H1 (cell line): ENCODE measurements at places on chromosomes 3 and 15. TPM values are rescaled to one million over a fixed set of nuclear protein-coding genes. Genes with fewer than 3 reads are reported as not detected.

P2RY14 gene
- not detected in 2 replicates for polyA plus RNA-seq

CIB1 gene
- polyA plus RNA-seq = 50.4 and 63.5 TPM in 2 replicates

LIPH gene
- 0.06 and 0.08 TPM in 2 replicates for polyA plus RNA-seq

KBTBD12 gene
- 0.20 and 0.33 TPM in 2 replicates for polyA plus RNA-seq

MYRIP gene
- polyA plus RNA-seq = 0.54 and 0.91 TPM in 2 replicates

ISL2 gene
- polyA plus RNA-seq = 0.32 and 0.82 TPM in 2 replicates

GRCh38 chr3:40045051-40045450 lies 235.6 kb downstream of the MYRIP start:
- no peaks in the 10 kb centered on the region for H3K36me3 ChIP-seq
- DNase-seq = no peak
- H3K27me3 ChIP-seq = no peaks in the 10 kb centered on the region
- no peak overlapping the region for H3K4me3 ChIP-seq
- H3K4me1 ChIP-seq = no peaks in the 10 kb centered on the region; the same call in 1 of the 2 replicates
- H3K27ac ChIP-seq = no peak overlapping the region

- DNase-seq = no peak
- no peaks in the 10 kb centered on the region for H3K36me3 ChIP-seq
- no peak overlapping the region for H3K4me3 ChIP-seq
- H3K4me1 ChIP-seq = no peaks in the 10 kb centered on the region
- no peaks in the 10 kb centered on the region for H3K27me3 ChIP-seq
- H3K27ac ChIP-seq = no peak overlapping the region
These were observed 1227.6 kb upstream of the EPHA6 start for GRCh38 chr3:95586754-95587153.

- no peaks in the 10 kb centered on the region for H3K36me3 ChIP-seq
- no peak overlapping the region for H3K4me3 ChIP-seq
- H3K27ac ChIP-seq = no peak overlapping the region
- no peaks in the 10 kb centered on the region for H3K27me3 ChIP-seq
These were observed 161.4 kb downstream of the RAB11A start for GRCh38 chr15:66030650-66031049.

DNA sequence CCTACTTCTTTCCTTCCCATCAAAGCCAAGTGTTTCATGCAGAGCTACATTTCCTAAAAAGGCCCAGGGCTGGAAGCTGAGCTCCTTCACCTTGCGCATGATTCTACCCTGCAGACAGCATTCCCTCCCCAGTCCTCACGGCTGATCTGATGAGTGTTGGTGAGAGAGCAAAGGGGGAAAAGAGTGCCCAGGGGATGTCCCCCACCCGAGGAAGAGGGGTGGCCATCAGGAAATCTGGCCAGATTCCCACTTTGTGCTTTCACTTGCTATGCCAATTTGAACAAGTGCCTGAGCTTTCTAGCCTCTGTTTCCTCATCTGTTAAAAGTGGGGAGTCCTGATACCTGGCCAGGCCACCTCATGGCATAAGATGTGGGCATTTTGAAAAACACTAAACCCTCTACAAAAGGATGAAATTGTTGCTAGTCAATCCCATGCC lies 231.0 kb upstream of the TLE3 start:
- no peaks in the 10 kb centered on the region for H3K36me3 ChIP-seq
- no peak overlapping the region for H3K27ac ChIP-seq
- no peaks in the 10 kb centered on the region for H3K27me3 ChIP-seq

GRCh38 chr3:11084098-11084497 lies 70.2 kb upstream of the HRH1 start:
- H3K27ac ChIP-seq = no peak overlapping the region
- no peak for DNase-seq
- no peaks in the 10 kb centered on the region for H3K27me3 ChIP-seq
- no peaks in the 10 kb centered on the region for H3K36me3 ChIP-seq
- no peak overlapping the region for H3K4me3 ChIP-seq

DNA sequence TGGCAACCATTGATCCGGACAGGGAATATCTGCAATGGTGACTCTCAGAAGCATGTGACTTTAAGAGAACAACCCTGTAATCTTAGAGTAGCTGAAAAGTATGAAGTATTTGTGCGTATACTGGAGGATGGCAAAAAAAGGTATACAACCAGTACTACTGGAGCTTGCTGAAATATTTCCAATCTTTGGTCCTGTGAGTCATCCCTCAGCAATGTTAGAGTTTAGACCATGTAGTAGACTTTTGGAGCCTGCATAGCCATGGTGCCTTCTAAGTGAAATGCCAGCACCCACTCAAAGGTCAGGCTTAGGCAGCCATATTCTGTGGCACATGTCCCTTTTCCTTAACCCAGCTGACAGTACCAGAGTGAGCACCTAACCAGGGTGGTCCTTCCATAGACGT lies 429.4 kb downstream of the NTRK3 start:
- H3K27me3 ChIP-seq = no peaks in the 10 kb centered on the region; the same call in 1 of the 2 replicates
- no peak overlapping the region for H3K4me3 ChIP-seq
- H3K27ac ChIP-seq = no peak overlapping the region
- no peak for DNase-seq
- no peaks in the 10 kb centered on the region for H3K4me1 ChIP-seq

- no peak for DNase-seq
- H3K27ac ChIP-seq = no peak overlapping the region
- no peaks in the 10 kb centered on the region for H3K36me3 ChIP-seq
- no peaks in the 10 kb centered on the region for H3K27me3 ChIP-seq
These were observed 631.1 kb upstream of the CFAP20DC start for GRCh38 chr3:59680919-59681318.

- H3K27ac ChIP-seq = no peak overlapping the region
- H3K27me3 ChIP-seq = no peaks in the 10 kb centered on the region
- H3K36me3 ChIP-seq = no peaks in the 10 kb centered on the region
- peak overlapping the region; percentile 60 for H3K4me3 ChIP-seq
- H3K4me1 ChIP-seq = peaks cover 7% of the 10 kb centered on the region
- no peak for DNase-seq
These were observed 25.5 kb upstream of the CSPG4 start for GRCh38 chr15:75738014-75738646.

GRCh38 chr3:174147798-174148197 lies 711.3 kb upstream of the NAALADL2 start:
- no peaks in the 10 kb centered on the region for H3K36me3 ChIP-seq
- no peak overlapping the region for H3K4me3 ChIP-seq
- no peak overlapping the region for H3K27ac ChIP-seq
- no peaks in the 10 kb centered on the region for H3K4me1 ChIP-seq
- no peak for DNase-seq

DNA sequence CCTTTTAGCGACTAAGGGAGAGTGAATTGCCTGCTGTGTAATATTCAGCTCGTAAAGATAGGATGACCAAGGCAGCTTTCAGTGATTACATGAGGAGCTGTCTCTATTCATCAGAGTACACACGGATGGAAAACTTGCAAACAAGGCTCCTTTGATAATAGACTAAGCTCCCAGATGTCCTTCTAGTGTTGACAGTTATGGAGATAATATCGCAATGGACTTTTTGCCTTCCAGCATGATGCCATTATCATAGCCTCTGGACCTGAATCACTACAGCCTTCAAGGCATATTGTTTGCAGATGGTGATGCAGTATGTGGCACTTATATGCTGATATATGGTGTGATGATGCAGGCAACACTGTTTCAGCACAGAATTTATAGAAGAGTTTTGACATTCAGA lies 93.9 kb downstream of the ECT2 start:
- no peak for DNase-seq
- no peaks in the 10 kb centered on the region for H3K4me1 ChIP-seq
- no peak overlapping the region for H3K27ac ChIP-seq
- no peaks in the 10 kb centered on the region for H3K27me3 ChIP-seq

DNA sequence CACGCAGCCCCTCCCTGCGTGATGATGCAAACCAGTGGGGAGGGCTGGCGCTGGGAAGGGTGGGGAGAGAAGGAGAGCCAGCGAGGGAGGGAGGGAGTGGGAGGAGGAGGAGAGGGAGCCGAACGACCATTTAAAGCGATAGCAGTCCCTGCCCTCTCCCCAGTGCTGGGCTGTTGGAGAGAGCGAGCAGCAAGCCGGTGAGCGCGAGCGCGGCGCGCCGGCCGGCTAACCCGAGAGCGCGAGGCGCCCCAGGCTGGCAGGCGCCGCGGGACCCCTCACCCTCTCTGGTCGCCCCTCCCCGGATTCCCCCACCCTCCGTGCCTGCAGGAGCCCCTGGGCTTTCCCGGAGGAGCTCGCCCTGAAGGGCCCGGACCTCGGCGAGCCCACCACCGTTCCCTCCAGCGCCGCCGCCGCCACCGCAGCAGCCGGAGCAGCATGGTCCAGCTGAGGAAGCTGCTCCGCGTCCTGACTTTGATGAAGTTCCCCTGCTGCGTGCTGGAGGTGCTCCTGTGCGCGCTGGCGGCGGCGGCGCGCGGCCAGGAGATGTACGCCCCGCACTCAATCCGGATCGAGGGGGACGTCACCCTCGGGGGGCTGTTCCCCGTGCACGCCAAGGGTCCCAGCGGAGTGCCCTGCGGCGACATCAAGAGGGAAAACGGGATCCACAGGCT lies at the start of gene GRM7:
Gene GRM7, plus strand, starts transcription at position 162 of the 671 bp plus-strand sequence.
- DNase-seq = peak; percentile 79
- peak within 1 kb of the TSS; percentile 35 for H3K4me3 ChIP-seq
- H3K27ac ChIP-seq = no peak within 1 kb of the TSS
- peaks cover 58% of the 10 kb centered on the region for H3K27me3 ChIP-seq
- no peaks in the 10 kb centered on the region for H3K4me1 ChIP-seq

DNA sequence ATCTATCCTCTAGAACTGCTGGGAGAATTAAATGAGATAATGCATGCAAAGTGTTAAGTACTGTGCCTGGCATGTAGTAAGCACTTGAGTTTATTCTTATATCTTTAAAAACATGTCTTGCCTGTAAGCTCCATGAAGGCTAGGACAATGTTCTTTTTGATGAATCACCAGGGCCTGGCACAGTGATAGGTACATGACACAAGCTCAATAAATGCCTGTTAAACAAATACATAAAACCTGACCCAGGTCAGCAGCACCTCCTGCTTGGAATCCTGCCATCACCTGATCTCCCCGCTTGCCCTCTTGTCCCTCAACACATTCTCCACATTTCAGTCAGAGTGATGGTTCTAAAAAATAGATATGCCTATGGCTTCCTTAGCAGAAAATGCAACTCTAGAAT lies 186.8 kb downstream of the CHST2 start:
- H3K27ac ChIP-seq = no peak overlapping the region
- H3K27me3 ChIP-seq = no peaks in the 10 kb centered on the region
- no peaks in the 10 kb centered on the region for H3K4me1 ChIP-seq

DNA sequence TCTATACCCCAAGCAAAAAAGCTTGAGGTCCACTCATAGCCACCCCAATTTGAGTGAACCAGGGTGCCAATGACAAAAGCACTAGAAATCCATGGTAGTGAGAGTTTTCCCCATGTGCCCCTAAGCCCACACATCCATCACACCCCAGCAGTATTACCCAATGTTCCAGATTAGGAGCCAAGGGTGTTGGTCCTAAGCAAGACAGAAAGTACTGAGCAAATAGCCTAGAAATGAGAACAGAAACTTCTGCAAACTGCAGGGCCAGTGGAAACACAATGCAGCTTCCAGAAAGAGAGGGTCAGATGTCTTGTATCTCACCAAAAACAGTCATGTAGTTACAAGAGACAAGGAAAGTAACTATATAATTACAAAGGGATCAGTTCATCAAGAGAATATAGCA lies 10.9 kb upstream of the OXTR start:
- peaks cover 11% of the 10 kb centered on the region for H3K4me1 ChIP-seq
- DNase-seq = no peak
- H3K4me3 ChIP-seq = no peak overlapping the region
- H3K27me3 ChIP-seq = no peaks in the 10 kb centered on the region

GRCh38 chr15:92166029-92166428 lies 227.7 kb upstream of the ST8SIA2 start:
- no peak overlapping the region for H3K4me3 ChIP-seq
- H3K36me3 ChIP-seq = no peaks in the 10 kb centered on the region
- H3K27me3 ChIP-seq = no peaks in the 10 kb centered on the region
- DNase-seq = no peak
- H3K4me1 ChIP-seq = peaks cover 17% of the 10 kb centered on the region

DNA sequence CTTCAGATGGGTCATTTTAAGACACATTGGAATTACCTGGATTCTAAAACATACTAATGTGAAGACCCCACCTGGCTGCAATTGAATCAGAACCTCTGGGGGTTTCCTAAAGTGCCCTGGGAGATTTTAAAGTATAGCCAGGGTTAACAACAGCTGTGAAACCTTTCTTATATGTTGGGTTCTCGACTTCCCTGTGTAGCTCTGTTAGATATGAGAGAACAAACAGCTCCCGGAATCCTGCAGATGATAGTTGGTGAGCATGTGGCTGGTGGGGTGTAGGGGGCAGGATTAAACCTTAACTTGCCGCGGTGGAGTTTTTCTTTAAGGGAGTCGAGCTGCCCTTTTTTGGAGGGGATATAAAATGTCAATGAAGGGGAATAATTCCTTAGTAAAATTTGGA lies 12.1 kb downstream of the PLCL2 start:
- no peaks in the 10 kb centered on the region for H3K36me3 ChIP-seq
- H3K4me3 ChIP-seq = no peak overlapping the region
- no peak overlapping the region for H3K27ac ChIP-seq
- DNase-seq = no peak
- no peaks in the 10 kb centered on the region for H3K27me3 ChIP-seq
- no peaks in the 10 kb centered on the region for H3K4me1 ChIP-seq

- no peak overlapping the region for H3K4me3 ChIP-seq
- DNase-seq = no peak
- H3K27me3 ChIP-seq = peaks cover 65% of the 10 kb centered on the region
- no peak overlapping the region for H3K27ac ChIP-seq
- no peaks in the 10 kb centered on the region for H3K36me3 ChIP-seq
- peaks cover 24% of the 10 kb centered on the region for H3K4me1 ChIP-seq
These were observed 1.0 kb downstream of the PIGZ start for GRCh38 chr3:196967412-196968232.

DNA sequence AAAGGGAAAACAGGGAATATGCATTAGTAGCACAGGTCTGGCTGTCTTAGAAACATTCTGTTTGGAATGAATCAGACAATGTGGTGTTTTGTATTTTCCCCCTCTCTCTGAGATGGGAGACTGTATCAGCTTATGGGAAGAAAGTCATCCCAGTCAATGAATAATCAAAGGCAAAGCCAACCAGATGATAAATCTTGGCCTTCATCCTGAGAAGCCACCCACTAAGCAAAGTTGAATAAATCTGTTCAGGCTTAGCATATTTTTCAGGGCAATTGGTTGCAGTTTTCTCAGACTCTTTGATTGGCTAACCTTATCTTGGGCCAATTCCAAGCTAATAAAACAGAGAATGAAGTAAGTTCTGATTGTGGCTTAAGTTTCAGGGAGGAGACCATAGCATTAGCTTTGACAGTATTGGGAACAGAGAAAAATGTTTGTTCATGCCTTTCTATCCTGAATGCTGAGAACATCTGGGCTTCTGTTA lies 63.6 kb upstream of the ARL8B start:
- no peaks in the 10 kb centered on the region for H3K4me1 ChIP-seq
- H3K27ac ChIP-seq = no peak overlapping the region
- no peaks in the 10 kb centered on the region for H3K36me3 ChIP-seq
- DNase-seq = no peak
- no peaks in the 10 kb centered on the region for H3K27me3 ChIP-seq
- H3K4me3 ChIP-seq = no peak overlapping the region

GRCh38 chr3:56806407-56806806 lies 4.7 kb upstream of the ARHGEF3 start:
- no peak overlapping the region for H3K27ac ChIP-seq
- DNase-seq = no peak
- no peak overlapping the region for H3K4me3 ChIP-seq
- no peaks in the 10 kb centered on the region for H3K27me3 ChIP-seq
- H3K36me3 ChIP-seq = no peaks in the 10 kb centered on the region
